ENCODE measurements at places on chromosomes 7 and 10. TPM values are rescaled to one million over a fixed set of nuclear protein-coding genes. Genes with fewer than 3 reads are reported as not detected.

Gene TMEM26
- total RNA-seq = 9.1 TPM

Gene GTF2IRD2
- 14.9 TPM for total RNA-seq

GRCh38 chr10:116430288-116430687 is 2.6 kb downstream of the PNLIPRP3 start:
- no peaks in the 10 kb centered on the region for H3K27me3 ChIP-seq
- no peaks in the 10 kb centered on the region for H3K36me3 ChIP-seq
- H3K4me3 ChIP-seq = no peak overlapping the region
- DNase-seq = no peak
- H3K27ac ChIP-seq = no peak overlapping the region
- no peaks in the 10 kb centered on the region for H3K4me1 ChIP-seq

DNA sequence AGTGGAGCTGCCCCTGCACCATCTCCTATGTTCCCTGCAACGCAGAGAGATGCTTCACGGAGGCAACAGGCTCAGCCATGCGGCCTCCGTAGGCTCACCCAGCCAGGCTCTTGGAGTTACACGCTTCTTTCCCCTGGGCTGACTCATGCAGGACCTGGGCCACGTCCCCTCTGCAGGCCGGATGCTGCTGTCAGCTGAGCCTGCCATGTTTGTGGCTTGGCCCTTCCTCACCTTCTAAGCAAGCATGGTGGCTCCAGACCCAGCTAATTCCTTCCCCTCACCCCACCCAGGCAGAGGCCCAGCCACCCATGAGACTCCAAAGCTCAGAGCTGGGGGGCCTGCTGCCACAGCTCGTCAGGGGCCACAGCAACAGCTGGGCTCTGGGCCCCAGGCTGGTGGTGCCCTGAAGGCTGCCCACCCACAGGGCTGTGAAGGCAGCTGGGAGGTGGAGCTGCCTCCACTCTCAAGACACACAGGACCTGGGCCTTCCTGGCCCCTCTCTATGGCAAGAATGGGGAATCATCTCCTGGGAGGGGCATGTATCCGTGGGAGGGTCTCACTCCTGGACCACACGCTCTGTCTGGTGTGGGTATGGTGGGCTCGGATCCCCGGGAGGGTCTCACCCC is 219.6 kb downstream of the ELFN1 start:
- no peak for DNase-seq
- no peak overlapping the region for H3K27ac ChIP-seq
- H3K36me3 ChIP-seq = peaks cover 21% of the 10 kb centered on the region
- H3K4me3 ChIP-seq = no peak overlapping the region
- peaks cover 16% of the 10 kb centered on the region for H3K4me1 ChIP-seq

DNA sequence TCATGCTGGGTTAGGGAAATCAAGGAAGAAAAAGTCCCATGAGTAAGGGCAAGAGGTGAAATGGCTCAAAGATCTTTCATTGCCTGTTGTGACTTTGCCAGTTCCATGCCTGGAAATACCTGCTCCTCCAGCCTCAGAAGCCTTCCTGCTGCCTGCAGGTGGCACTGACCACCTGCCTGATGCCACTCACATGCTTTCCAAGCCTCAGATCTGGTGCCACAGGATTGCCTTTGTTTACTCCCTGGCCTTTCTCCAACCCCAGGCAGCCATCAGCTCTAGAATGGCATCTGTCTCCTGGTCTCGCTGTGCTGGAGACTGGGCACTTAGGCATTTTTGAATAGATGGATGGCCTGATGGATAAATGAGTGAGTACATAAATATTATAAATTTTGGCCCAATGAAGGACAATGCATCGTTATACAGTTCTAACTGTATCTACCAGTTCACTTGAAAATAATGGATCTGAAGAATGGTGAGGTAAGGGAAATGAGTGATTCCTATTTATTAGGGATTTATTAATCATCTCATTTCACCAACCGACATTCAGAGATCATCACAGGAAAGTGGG is 657.2 kb downstream of the INHBA start:
- H3K27ac ChIP-seq = peak overlapping the region; percentile 71
- H3K36me3 ChIP-seq = no peaks in the 10 kb centered on the region
- H3K4me1 ChIP-seq = peaks cover 25% of the 10 kb centered on the region
- peaks cover 4% of the 10 kb centered on the region for H3K27me3 ChIP-seq
- H3K4me3 ChIP-seq = no peak overlapping the region

DNA sequence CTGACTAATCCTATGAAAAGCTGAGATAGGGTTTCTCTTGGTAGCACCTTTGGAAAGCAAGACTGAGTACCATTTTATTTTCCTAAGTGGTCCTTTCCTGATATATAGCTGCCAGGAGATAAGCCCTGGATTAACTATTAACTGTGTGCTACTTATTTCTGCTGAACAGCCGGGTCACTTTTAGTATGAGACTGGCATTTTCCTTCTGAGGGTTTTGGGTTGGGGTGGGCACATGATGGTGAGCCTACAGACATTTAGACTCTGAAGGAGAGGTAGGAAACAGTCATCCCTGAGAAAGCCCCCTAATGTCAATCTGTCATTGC is 29.8 kb upstream of the BMPR1A start:
- peaks cover 9% of the 10 kb centered on the region for H3K27me3 ChIP-seq
- DNase-seq = no peak
- H3K27ac ChIP-seq = no peak overlapping the region
- H3K4me1 ChIP-seq = peaks cover 23% of the 10 kb centered on the region
- peaks cover 27% of the 10 kb centered on the region for H3K36me3 ChIP-seq
- H3K4me3 ChIP-seq = no peak overlapping the region

DNA sequence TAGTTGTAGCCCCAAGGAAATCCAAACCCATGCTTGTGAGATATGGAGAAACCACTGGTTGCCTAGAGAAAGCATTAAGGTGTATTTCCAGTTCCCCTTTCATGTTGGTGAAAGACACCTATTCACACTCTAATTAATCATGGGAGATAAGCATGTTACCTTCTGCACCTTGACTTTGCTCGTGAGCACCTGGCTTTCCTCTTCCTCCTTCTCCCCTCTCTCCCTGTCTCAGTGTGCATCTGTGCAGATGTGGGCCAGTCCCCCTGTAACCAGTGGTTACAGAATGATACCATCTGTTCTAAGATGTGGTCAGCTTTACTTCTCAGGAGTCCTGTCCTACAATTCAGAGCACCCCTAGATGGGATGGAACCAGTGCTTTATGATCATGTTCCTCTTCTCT is 160.6 kb downstream of the LCOR start:
- H3K27me3 ChIP-seq = no peaks in the 10 kb centered on the region
- H3K27ac ChIP-seq = no peak overlapping the region
- H3K4me3 ChIP-seq = no peak overlapping the region

GRCh38 chr10:95831076-95831475 is 75.1 kb downstream of the ENTPD1 start:
- no peaks in the 10 kb centered on the region for H3K27me3 ChIP-seq
- no peaks in the 10 kb centered on the region for H3K4me1 ChIP-seq
- H3K4me3 ChIP-seq = no peak overlapping the region
- H3K36me3 ChIP-seq = no peaks in the 10 kb centered on the region
- H3K27ac ChIP-seq = no peak overlapping the region
- DNase-seq = no peak

GRCh38 chr10:1162481-1163203 is 106.5 kb downstream of the WDR37 start:
- H3K4me1 ChIP-seq = no peaks in the 10 kb centered on the region
- no peak overlapping the region for H3K4me3 ChIP-seq
- no peaks in the 10 kb centered on the region for H3K27me3 ChIP-seq
- H3K27ac ChIP-seq = no peak overlapping the region
- H3K36me3 ChIP-seq = no peaks in the 10 kb centered on the region

All from muscle of leg (tissue), 16 donors.